ENCODE measurements at places on chromosomes 12 and 14.

DNA sequence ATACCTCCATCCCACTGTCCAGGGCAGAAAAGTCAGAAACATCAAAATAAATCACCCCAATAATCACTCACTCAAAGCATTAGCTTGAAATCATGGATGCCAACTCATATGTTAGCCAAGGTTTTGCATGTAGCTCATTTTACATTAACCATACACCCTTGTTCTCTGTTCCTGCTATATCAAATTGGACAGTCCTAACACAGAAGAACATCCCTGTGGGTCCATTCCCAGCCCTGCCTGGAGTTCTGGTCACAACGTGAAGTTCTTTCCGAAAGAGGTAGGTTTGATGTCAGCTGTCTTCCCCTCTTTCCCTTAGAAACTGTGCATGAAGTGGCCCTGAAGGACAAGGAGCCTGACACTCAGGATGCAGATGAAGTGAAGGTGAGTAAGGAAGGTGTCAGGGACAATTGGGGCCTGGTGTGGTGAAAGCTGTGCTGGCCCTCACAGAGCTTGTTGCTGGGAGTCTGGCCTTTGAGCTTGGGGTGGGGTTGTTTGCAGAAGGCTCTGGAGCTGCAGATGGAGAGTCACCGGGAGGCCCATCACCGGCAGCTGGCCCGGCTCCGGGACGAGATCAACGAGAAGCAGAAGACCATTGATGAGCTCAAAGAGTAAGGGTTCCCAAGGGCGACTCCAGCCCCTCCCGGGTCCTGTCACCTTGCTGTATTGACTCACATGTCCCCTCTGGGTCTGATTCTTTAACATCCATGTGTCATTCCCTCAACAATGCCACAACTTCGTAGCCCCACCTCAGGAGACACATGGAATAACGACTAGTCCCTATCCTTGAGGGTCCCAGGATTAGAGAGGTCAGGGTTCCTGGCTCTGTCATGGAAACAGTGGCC is 15.0 kb upstream of the PIP4K2C start:
- DNase-seq, result no peak

DNA sequence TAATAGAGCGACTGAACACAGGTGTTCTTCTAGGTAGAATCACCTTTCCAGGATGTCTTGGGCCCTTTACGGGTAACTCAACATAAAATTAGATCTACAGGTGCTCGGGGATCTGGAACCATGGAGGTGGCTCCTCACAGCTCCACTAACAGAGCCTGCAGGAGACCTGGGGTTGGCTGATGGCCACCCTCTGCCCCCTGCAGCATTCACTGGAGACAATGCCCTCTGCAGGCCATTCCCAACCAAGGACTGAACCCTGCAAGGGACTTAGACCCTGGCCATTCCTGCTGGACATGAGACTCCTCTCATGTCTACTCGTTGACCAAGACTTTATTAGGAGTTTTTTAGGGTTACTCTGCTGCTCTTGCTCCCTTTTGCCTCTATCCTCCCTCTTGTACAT is 58.5 kb upstream of the PPP4R3A start:
- no peak for DNase-seq

DNA sequence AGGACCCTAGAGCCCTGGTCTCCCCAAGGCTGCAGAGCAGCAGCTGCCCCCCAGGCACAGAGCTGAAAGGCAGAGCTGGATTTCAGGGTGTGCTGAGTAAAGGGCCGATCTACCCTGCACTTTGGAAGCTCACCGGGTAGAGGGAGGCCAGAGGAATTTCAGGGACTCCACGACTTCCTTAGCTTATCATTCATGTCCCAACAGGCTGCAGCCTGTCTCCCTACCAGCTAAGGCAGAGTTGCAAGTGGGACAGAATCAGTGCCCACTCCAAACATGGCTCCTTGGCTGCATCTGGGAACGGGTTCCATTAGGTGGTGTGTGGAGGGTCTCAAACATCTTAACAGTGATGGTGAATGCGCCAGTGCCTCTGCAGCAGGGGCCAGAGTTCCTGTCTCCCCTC is 27.5 kb downstream of the MMAB start:
- no peak for DNase-seq

DNA sequence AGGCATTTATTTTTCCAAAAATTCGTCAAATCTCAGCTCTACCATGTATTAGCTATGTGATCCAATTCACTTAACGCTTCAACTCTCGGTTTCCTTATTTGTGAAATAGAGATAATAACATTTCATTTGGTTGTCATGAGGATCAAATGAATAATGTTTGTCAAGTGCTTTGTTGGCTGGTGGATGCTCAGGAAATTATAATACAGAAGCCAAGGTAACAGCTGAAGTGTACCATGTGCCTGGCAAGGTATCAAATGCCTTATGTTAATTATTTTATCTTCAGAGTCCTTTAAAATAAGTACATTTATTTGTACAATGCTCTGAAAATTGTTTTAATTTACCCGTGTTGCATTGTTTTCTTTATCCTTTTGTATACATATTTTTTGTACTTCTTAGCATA is 6.1 kb upstream of the PRKCH start:
- DNase-seq, result no peak

DNA sequence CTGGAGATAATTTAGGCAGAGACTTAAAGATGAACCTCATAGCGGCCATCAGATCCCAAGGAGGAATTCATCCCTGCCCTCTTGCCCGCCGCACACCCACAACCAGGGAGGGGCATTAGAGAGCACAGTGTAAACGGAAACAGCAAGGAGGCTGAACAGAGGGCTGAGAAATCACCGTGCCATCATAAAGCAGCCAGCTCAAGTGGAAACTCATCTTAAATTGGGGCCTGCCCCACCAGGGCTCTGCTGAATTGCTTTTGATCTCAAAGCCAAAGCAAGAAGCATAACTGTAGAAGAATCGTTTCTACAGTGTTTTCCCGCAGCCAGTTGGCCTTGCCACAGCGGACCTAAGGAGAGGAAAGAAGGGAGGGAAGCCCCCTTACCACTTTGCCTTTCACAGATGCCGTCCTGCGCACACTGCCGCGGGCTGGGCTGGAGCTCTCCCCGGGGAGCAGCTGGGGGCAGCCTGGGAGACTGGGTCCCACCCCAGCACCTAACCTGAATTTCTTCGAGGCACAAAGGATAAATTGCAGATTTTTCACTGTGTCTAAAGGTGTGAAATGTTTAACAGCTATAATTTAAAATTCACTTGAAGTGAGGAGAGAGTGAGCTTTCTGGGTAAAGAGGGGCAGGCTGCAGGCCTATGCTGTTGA is 51.8 kb upstream of the MMP17 start:
- DNase-seq, result no peak

DNA sequence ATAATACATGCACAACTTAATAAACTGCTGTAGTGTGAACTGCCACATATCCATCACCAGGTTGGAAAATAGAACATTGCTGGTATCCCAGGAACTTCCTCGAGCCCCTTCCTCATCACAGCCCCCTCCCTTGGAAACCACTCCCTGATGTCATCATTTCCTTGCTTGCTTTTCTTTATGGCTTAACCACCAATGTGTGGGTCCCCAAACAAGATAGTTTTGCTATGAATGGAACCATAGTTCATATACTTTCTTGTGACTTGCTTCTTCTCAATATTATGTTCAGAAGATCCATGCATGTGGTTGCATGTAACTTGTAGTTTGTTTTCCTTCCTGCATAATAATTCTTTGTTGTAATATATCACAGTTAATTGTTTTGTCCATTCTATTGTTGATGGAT is 8.9 kb upstream of the WNT5B start:
- no peak for DNase-seq

GRCh38 chr14:72682188-72682587 is 211.7 kb downstream of the DPF3 start:
- DNase-seq, result peak; percentile 36

DNA sequence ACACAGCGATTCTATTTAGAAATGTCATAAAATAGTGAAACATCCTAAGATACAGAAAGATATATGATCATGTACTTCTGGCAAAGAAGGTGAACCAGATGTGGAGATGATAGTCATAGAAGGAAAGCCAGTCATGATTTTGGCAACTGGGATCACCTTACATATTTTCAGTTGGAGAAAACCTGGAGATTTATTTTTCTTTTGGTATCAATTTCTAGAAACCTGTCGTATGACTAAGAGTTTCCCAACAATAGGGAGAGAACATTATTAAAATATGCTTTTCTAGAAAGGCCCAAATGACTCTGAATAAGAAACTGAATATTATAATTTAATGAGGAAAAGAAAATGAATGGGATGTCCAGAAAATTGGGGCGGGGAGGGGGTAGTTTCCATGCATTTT is 396.4 kb downstream of the ZFP36L1 start:
- no peak for DNase-seq

DNA sequence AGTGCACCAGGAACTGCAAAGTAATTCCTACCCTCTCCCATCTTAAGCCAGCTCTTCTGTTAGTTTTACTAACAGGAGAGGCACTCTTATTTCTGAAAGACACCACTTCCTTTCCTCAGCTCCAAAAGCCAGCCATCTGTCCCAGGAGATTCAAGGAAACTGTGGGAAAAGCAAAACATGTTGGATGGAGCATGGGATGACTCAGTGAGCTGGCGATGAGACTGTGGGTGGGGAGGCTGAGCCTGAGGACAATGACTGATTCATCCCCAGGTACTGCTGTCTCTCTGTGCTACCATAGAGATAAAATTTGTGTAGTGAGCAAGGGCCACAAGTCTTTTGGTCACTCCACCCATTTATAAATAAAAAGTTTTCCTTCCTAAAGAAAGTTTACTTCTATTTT is 141.4 kb downstream of the MYRFL start:
- DNase-seq, result no peak

DNA sequence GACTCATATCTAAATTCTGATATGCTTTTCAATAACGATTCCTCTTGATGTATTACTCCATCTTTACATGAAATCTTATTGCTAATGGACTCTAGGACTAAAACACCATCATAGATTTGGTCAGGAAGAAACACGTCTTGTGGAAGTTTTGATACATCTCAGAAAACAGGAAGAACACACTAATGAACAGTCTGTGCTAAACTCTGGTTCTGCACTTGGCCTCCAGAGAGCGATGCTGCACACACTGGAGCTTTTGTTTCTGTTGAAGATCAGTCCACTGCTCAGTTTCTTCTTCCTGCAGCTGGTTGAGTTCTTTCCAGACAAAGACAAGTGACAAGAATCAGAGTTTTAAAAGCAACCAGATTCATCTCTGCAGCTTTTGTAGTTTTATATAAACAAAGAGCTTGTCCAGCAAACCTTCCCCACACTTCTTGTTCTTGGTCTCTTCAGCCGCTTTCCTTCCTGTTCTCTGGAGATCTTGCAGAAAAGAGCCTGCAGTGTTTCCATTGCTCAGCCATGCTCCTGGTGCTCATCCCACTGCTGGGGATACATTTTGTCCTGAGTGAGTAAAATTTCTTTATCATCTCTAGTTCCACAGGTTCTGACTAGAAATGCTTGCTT is 229.1 kb upstream of the OR4E1 start:
- no peak for DNase-seq

DNA sequence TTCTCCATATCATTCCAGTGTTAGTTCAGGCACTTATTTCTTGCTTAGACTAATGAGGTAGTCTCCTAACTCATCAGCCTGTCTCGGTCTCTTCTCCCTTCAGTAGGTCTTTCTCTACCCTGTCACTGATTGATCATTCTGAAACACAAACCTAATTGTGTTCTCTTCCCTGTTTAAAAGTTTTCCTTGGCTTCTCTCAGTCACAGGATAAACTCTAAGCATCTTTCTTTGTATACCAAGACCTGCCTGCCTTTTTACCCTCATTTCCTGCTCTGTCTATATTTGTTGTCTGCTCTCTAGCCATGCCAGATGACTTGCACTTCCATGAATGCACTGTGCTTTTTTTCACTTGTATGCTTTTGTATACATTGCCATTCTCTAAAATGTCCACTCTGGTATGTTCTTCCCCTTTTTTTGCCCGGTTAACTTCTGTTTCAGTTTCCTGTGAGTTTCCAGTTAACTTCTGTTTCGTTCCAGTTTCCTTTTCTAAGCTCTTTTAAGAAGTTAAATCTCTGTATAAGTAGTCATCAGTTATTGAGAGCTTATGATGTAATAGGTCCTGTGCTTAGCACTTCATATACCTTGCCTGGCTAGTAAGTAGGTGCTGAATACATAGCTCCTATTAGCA is 12.8 kb downstream of the DIP2B start:
- DNase-seq, result no peak

DNA sequence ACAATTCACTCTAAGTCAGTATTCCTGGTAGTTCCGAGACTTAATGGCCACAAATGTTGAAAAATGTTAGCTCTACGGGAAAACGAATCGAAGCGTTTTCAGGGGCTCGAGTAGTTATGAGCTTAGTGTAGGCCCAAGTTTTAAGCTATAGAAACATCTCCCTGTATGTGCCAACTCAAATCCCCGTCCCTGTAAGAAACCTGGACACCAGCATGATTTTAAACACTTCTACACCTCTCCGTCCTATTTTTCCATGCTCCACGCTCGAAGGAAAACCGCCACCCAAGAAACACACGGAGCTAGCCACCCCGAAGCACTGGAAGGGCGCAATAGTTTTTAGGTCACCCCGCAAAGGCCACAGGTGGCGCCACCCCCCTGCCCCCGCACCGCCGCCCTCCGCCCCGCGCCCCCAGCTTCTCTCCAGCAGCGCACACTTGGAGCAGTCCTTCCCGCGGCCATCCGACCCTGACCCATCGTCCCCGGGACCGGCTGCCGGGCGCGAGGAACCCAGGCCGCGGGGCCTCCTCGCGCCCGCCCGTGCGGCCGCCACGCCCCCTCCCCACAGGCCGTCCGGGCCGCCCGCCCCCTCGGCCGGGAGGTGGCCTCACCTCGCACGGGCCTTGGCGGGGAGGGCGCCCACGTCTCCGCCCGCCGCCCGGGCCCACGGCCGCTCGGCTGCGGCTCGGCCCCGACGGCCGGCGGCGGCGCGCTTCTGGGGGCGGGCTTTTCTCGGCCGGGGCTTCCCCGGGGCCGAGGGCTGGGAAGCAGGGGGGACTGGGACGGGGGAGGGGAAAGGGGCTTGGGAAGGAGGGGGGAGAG is 522 bp downstream of the R3HDM2 start:
- no peak for DNase-seq

DNA sequence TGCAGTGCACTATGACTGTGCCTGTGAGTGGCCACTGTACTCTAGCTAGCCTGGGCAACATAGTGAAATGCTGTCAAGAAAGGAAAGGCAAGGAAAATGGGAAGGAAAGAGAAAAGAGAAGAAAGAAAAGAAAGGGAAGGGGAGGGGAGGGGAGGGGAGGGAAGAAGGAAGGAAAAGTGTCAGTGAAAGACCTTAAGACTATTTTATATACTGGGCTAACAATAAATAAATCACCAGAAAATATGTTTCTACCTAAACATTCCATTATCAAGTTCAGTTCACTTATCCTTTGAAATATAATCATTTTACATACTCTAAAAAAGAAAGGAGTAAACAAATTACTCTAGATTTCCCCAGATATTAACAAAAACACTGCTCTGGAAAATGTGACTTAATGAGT is 22.1 kb downstream of the COCH start:
- no peak for DNase-seq

Data from amniotic stem cell (primary cell).